ENCODE measurements at places on chromosomes 13 and 19.
A peak's percentile ranks its signal among the peaks of the same experiment; 100 is the strongest.

DNA sequence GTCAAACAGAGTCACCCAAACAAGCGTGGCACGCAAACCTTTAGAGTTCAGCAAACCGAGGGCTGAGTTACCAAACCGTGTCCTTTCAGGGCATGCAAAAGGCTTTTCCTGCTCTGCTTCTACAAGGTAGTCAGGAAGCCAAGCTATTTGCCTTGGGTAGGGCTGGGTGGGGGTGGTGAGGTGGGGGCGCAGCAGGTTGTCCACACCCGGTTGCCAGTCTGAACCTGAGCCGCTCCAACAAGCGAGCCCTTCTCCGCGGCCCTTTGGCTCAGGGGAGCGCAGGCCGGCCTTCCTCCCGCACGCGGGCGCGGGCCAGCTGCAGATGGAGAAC lies 347 bp upstream of the CLDN10 start:
- H3K36me3 ChIP-seq = no peaks in the 10 kb centered on the region
- no peaks in the 10 kb centered on the region for H3K4me1 ChIP-seq
- peaks cover 60% of the 10 kb centered on the region for H3K27me3 ChIP-seq
- H3K4me3 ChIP-seq = no peak overlapping the region
- H3K27ac ChIP-seq = no peak overlapping the region

DNA sequence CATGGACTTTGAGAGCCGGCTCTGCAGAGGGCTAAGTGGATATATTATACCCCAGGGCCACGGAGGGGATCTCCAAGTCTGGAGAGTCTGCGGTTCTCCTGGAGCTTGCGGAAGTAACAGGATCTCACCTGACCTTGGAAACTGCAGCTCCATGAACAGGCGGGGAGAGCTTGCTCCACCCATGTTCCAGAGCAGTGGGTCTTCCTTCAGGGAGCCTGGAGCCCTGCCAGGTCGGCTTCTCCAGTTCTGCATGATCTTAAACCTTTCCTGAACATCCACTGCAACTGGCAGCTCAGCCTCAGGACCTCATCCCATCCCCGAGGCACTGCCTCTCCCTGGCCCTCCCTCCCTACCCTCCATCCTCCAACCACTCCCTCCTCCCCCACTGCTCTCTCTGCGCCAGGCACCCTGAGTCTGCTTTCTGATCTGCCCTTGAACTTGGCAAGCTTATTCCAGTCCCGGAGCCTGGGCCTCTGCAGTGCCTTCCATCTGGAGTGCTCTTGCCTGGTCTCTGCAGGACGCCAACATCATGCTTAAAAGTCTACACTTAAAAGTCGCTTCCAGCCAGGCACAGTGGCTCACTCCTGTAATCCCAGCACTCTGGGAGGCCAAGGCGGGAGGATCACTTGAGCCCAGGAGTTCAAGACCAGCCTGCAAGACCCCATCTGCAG lies 13.2 kb downstream of the ATCAY start:
- no peak overlapping the region for H3K4me3 ChIP-seq
- H3K27me3 ChIP-seq = peaks cover 3% of the 10 kb centered on the region
- no peak for ATAC-seq
- H3K27ac ChIP-seq = no peak overlapping the region
- no peaks in the 10 kb centered on the region for H3K36me3 ChIP-seq

- peaks cover 6% of the 10 kb centered on the region for H3K4me1 ChIP-seq
- ATAC-seq = no peak
- peak overlapping the region; percentile 26 for H3K27ac ChIP-seq
- H3K4me3 ChIP-seq = no peak overlapping the region
Measured at GRCh38 chr13:111269508-111269907, 50.9 kb upstream of the TEX29 start.

- peak overlapping the region; percentile 40 for H3K27ac ChIP-seq
- H3K36me3 ChIP-seq = peaks cover 33% of the 10 kb centered on the region
- peaks cover 22% of the 10 kb centered on the region for H3K4me1 ChIP-seq
- H3K4me3 ChIP-seq = no peak overlapping the region
Measured at GRCh38 chr19:39848392-39848791, 2.2 kb upstream of the FBL start.

DNA sequence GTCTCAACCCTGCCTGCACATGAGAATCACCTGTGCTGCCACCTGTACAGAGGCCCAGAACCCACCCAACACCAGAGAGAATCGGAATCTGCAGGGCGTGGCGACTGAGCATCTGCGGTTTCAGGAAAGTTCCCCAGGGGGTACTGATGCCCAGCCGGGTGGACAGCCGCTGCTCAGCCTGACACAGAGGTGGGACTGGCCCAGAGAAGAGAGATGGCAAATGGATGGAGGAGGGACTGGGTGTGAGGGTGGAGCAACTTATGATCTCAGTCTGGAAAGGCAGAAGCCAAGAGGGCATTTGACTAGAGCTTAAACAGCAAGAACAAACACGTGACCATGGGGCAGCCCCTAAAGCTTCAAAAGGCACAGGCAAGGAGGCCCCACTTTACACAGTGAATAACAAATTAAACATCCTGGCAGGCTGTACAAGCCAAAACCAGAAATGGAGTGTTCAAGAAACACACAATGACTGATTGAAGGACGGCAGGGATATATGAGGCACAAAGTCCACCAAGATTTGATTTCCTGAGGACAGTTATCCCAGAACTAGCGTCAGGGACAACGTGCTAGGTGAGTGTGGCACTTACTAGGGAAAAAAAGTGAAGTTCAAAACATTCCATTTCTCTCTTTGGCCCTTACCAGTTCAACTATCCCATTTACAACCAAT lies 3.1 kb downstream of the RANBP3 start:
- peaks cover 46% of the 10 kb centered on the region for H3K4me1 ChIP-seq
- H3K27ac ChIP-seq = peak overlapping the region; percentile 97
- H3K36me3 ChIP-seq = peaks cover 67% of the 10 kb centered on the region
- ATAC-seq = peak; percentile 18
- H3K27me3 ChIP-seq = no peaks in the 10 kb centered on the region

GRCh38 chr13:65499256-65499655 lies 1730.9 kb downstream of the PCDH9 start:
- no peak for ATAC-seq
- H3K4me1 ChIP-seq = no peaks in the 10 kb centered on the region
- H3K27me3 ChIP-seq = no peaks in the 10 kb centered on the region
- no peaks in the 10 kb centered on the region for H3K36me3 ChIP-seq
- no peak overlapping the region for H3K27ac ChIP-seq

GRCh38 chr19:9309974-9310446 lies 372 bp upstream of the ZNF699 start:
- peak overlapping the region; percentile 97 for H3K27ac ChIP-seq
- peaks cover 13% of the 10 kb centered on the region for H3K36me3 ChIP-seq
- ATAC-seq = peak; percentile 83
- H3K4me1 ChIP-seq = peaks cover 4% of the 10 kb centered on the region

GRCh38 chr13:74046431-74046830 lies 87.8 kb downstream of the KLF12 start:
- H3K4me3 ChIP-seq = no peak overlapping the region
- ATAC-seq = peak; percentile 52
- no peak overlapping the region for H3K27ac ChIP-seq
- peaks cover 17% of the 10 kb centered on the region for H3K36me3 ChIP-seq
- H3K27me3 ChIP-seq = no peaks in the 10 kb centered on the region
- H3K4me1 ChIP-seq = peaks cover 50% of the 10 kb centered on the region

- H3K4me1 ChIP-seq = peaks cover 22% of the 10 kb centered on the region
- peak; percentile 50 for ATAC-seq
- H3K27ac ChIP-seq = peak overlapping the region; percentile 3
- H3K4me3 ChIP-seq = peak overlapping the region; percentile 45
Measured at GRCh38 chr19:36225219-36225892, 10.4 kb downstream of the ZNF146 start.

GRCh38 chr13:95643571-95643935 lies 953 bp downstream of the DZIP1 start:
- H3K27ac ChIP-seq = no peak overlapping the region
- no peaks in the 10 kb centered on the region for H3K36me3 ChIP-seq
- no peak for ATAC-seq
- peak overlapping the region; percentile 30 for H3K4me3 ChIP-seq

GRCh38 chr19:10418485-10419199 lies 1.7 kb upstream of the PDE4A start:
- no peak overlapping the region for H3K27ac ChIP-seq
- no peak for ATAC-seq
- peaks cover 33% of the 10 kb centered on the region for H3K4me1 ChIP-seq
- peaks cover 14% of the 10 kb centered on the region for H3K36me3 ChIP-seq
- H3K27me3 ChIP-seq = peaks cover 38% of the 10 kb centered on the region

- H3K27ac ChIP-seq = no peak overlapping the region
- H3K27me3 ChIP-seq = no peaks in the 10 kb centered on the region
- H3K4me1 ChIP-seq = no peaks in the 10 kb centered on the region
- no peak for ATAC-seq
- no peaks in the 10 kb centered on the region for H3K36me3 ChIP-seq
Measured at GRCh38 chr13:72205773-72206172, 338.8 kb upstream of the DACH1 start.

GRCh38 chr13:105050686-105051085 lies 1484.8 kb downstream of the EFNB2 start:
- no peaks in the 10 kb centered on the region for H3K4me1 ChIP-seq
- no peak for ATAC-seq
- H3K36me3 ChIP-seq = no peaks in the 10 kb centered on the region
- H3K27ac ChIP-seq = no peak overlapping the region
- peaks cover 11% of the 10 kb centered on the region for H3K27me3 ChIP-seq

GRCh38 chr19:30046522-30046921 lies 104.5 kb downstream of the URI1 start:
- H3K27ac ChIP-seq = no peak overlapping the region
- H3K4me1 ChIP-seq = peaks cover 9% of the 10 kb centered on the region
- H3K4me3 ChIP-seq = no peak overlapping the region

All from activated T-helper 17 cell treated with anti-CD3 and anti-CD28 coated beads, Interleukin-2, amount 50 U/mL, for 72 hours (primary cell).